H1 (cell line): ENCODE measurements at places on chromosomes 6 and 20.

DNA sequence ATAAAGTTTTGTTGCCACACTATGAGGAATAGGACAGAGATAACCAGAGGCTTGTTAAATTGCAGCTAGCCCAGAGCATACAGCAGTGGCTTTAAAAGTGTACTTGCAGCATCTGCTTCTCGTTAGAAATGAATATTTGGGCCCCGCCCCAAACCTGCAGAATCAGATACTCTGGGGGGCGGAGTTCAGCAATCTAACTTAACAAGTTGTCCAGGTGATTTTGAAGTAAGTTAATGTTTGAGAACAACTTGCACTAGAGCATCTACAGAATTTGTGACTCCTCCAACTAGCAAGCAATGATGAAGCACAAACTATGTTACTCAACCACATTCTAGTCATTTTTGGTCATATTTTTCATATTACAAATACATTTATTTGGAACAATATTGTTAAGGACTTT, 10.6 kb upstream of the SUPT3H start:
- H3K4me3 ChIP-seq = no peak overlapping the region
- no peaks in the 10 kb centered on the region for H3K36me3 ChIP-seq
- H3K27ac ChIP-seq = no peak overlapping the region

- no peaks in the 10 kb centered on the region for H3K27me3 ChIP-seq
- no peaks in the 10 kb centered on the region for H3K36me3 ChIP-seq
- H3K4me3 ChIP-seq = no peak overlapping the region
Observed at GRCh38 chr6:95431637-95432228, 145.6 kb upstream of the MANEA start.

- no peak overlapping the region for H3K4me3 ChIP-seq
- no peak for DNase-seq
- no peak overlapping the region for H3K27ac ChIP-seq
- H3K4me1 ChIP-seq = no peaks in the 10 kb centered on the region
- no peaks in the 10 kb centered on the region for H3K27me3 ChIP-seq
- H3K36me3 ChIP-seq = no peaks in the 10 kb centered on the region
Observed at GRCh38 chr20:24767623-24768100, 181.4 kb upstream of the CST7 start.

GRCh38 chr6:3876101-3876500, 26.9 kb downstream of the FAM50B start:
- no peak for DNase-seq
- no peak overlapping the region for H3K4me3 ChIP-seq
- no peaks in the 10 kb centered on the region for H3K36me3 ChIP-seq
- H3K27me3 ChIP-seq = no peaks in the 10 kb centered on the region
- H3K4me1 ChIP-seq = no peaks in the 10 kb centered on the region

DNA sequence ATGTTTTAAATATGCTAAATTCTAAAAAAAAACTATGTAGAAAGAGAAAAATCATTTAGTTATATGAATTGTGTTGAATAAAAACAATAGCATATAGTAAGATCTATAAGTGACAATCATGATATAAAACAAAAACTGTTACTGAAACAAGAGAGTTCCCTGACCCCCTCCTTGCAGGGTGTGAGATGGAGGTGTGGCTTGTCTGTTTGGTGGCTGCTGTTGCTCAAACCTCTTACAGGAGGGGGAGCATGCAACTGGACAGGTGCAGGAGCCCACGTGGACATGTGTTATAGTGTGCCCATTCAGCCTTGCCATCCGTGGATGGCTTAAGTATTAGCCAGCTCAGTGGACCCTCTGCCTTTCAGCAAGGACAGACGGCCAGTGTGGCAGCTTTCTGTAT, 206.7 kb downstream of the MOXD1 start:
- DNase-seq = no peak
- H3K4me3 ChIP-seq = no peak overlapping the region
- H3K36me3 ChIP-seq = no peaks in the 10 kb centered on the region
- peaks cover 1% of the 10 kb centered on the region for H3K27me3 ChIP-seq
- H3K27ac ChIP-seq = no peak overlapping the region
- H3K4me1 ChIP-seq = no peaks in the 10 kb centered on the region

GRCh38 chr6:3356056-3356823, 97.5 kb downstream of the PSMG4 start:
- peaks cover 9% of the 10 kb centered on the region for H3K4me1 ChIP-seq
- H3K36me3 ChIP-seq = 0 out of 2 replicates have a peak, but pooled peaks cover 2% of the 10 kb centered on the region
- H3K4me3 ChIP-seq = peak overlapping the region; percentile 34; the same call in 1 of the 2 replicates
- H3K27me3 ChIP-seq = no peaks in the 10 kb centered on the region
- H3K27ac ChIP-seq = peak overlapping the region; percentile 57; the same call in 1 of the 2 replicates
- peak; percentile 71 for DNase-seq

DNA sequence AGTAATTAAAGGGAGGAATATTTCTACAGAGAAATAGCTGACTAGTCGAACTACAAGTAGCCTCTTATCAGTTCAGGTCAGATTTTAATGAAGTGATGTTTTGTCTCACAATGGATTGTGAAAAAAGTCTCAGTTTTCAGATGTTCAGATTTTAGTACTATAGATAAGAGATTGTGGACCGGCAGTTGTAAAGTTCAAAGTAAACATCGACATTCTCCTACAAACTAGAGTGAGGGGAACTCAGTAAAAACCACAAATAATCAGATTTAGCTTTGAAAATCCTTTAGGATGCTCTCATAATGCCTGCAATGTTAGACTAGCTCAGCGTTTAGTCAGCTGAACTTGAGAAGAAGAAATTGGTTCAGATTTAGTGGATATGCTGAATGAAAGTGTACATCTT, 39.9 kb downstream of the RCAN2 start:
- no peaks in the 10 kb centered on the region for H3K36me3 ChIP-seq
- no peaks in the 10 kb centered on the region for H3K4me1 ChIP-seq
- no peak overlapping the region for H3K4me3 ChIP-seq
- H3K27me3 ChIP-seq = no peaks in the 10 kb centered on the region
